ENCODE measurements at places on chromosomes 3 and 15. TPM values are rescaled to one million over a fixed set of nuclear protein-coding genes. Genes with fewer than 3 reads are reported as not detected.

Gene SCN11A
- total RNA-seq, result 0.07 TPM

Gene HCN4
- total RNA-seq, result not detected

Gene PRICKLE2
- total RNA-seq, result 5.3 TPM

Gene UROC1
- total RNA-seq, result not detected

Gene DOCK3
- 0.04 TPM for total RNA-seq

Gene RFT1
- 32.6 TPM for total RNA-seq
